ENCODE measurements at places on chromosomes 16 and 17.
A peak's percentile ranks its signal among the peaks of the same experiment; 100 is the strongest.

DNA sequence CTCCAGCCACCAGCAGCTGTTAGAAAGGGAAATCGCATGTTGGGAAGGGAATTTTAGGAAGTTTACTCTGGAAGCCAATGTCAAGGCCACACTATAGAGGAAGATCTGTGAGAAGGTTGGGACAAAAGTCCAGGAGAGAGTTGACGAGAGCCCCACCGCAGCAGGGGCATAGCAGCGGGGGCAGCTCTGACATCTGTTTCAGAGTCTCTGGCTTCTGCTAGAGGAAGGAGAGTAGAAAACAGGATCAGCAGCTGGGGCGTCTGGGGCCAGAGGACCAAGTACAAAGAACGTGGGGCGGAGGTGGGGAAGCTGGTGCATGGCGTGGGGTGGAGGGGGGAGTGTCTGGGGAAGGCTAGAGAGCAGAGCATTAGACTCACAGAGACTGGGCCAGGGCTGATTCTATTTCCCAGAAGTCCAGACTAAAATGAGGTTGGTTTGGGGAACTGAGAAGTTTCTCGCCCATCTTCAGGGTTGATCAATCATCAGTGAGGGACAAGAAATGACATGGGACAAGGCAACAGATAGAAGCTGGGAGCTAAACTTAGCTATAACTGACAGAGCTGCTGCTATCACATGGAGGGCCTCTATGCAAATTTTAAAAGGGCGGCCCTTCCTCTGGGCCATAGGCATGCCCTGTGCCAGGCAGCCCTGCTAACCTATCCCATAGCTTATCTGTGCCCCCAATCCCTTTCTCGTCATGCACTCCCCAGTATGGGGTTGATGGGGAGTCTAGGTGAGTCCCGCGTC is 1.2 kb downstream of the RABEP2 start:
- DNase-seq: no peak

- DNase-seq: peak; percentile 96
These were observed 11.6 kb upstream of the MARCHF10 start for GRCh38 chr17:62819511-62820221.

- DNase-seq: peak; percentile 99
These were observed 47.2 kb downstream of the HOXB1 start for GRCh38 chr17:48483471-48484131.

GRCh38 chr17:8791248-8791909 is 7.8 kb downstream of the MFSD6L start:
- DNase-seq: no peak

- DNase-seq: no peak
These were observed 133.2 kb upstream of the AXIN2 start for GRCh38 chr17:65694601-65695000.

DNA sequence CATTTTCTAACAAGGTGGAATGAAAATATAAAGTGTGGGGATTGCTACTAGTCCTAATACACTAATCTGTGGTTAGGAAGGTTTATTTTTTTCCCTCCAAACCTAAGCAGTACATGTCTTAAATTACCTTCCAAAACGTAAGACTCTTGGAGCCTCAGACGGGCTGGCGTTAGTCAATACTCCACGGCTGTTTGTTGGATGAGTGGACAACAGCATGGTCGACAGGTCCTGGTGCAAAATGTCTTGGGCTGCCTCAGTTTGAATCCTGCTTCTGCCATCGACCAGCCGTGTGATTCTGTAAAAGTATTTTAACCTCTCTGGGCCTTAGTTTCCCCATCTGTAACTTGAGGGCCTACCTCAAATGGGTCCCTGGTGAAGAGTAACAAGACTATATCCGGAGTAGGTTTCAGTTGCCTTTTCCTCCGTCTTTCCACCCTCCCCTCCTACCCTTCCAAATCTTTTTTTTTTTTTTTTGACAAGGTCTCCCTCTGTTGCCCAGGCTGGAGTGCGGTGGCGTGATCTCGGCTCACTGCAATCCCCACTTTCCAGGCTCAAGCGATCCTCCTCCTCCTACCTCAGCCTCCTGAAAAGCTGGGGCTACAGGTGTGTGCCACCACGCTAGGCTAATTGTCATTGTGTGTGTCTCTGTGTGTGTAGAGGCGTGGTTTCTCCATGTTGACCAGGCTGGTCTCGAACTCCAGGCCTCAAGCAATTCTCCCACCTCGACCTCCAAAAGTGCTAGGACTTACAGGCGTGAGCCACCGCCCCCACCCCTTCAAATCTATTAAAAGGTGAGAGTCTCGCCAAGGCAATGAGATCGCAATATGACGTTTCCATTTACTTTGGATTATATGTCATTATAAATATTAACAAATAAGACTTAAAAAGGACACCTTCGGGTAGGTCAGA is 5.8 kb downstream of the SCGB1C2 start:
- no peak for DNase-seq

- no peak for DNase-seq
These were observed 21.2 kb downstream of the CNGB1 start for GRCh38 chr16:57949595-57950238.

GRCh38 chr17:61818225-61818624 is 45.1 kb downstream of the BRIP1 start:
- DNase-seq: no peak

DNA sequence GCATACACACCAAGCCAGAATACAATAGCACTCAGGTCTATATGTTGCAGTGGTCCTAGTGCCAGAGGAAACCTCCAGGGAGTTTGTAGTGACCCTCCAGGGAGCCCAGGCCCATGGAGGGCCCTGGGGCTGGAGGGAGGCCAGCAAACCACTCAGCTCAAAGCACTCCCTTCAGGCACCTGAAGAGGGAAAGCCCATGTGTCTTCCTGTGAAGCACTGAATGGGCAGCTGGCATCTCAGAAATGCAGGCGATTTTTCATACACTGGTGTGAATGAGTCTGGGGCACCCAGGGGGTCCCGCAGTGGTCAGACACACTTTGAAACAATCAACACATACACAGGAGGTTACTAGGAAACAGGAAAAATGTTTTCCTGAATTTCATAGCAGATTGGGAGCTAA is 12.8 kb downstream of the TBC1D26 start:
- no peak for DNase-seq

DNA sequence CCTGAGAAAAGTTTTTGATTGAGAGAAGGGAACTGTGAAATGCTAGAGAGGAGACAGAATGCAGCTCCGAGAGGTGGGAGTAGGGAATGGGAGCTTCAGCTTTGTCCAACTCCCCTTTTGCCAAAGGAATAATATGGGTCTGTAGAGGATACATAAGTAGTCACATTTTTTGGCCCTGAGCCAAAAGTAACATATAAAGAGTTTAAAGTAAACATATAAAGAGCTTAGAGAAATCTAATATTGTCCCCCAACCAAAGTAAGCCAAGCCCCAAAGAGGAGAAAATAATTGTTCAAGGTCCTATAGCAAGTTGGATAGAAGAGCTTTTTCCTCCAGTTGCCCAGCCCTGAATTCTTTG is 215.1 kb downstream of the TMEM114 start:
- no peak for DNase-seq

GRCh38 chr17:21463204-21463661 is 87.1 kb downstream of the KCNJ12 start:
- DNase-seq: no peak
